Lower lobe of right lung (tissue), 2 donors: ENCODE measurements at places on chromosomes 3 and 15.

DNA sequence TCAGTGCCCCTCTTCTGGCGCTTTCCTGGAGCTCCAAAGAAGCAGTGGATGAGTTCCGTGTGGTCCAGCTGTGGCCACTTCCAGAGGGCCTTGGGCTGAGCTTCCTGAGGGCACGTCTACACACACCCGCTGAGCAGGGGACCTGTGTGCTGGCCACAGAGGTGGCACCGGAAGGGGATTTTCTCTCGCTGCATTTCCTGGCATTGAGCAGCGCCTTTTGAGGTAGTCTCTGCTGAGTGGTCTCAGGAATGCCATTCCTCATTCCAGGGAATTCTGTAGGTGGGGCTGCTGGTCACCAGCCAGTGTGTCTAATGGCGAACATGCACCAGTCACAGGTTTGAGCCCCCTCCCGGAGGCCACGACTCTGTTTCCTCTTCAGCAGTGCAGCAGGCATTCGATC, 48.1 kb downstream of the AMOTL2 start:
- DNase-seq: no peak

GRCh38 chr3:13111173-13111872, 38.1 kb upstream of the IQSEC1 start:
- DNase-seq: peak; percentile 56

- DNase-seq: no peak
Measured at GRCh38 chr3:181568248-181568647, 143.5 kb upstream of the SOX2 start.

- DNase-seq: no peak
Measured at GRCh38 chr3:149554826-149555225, 80.3 kb downstream of the TM4SF4 start.

DNA sequence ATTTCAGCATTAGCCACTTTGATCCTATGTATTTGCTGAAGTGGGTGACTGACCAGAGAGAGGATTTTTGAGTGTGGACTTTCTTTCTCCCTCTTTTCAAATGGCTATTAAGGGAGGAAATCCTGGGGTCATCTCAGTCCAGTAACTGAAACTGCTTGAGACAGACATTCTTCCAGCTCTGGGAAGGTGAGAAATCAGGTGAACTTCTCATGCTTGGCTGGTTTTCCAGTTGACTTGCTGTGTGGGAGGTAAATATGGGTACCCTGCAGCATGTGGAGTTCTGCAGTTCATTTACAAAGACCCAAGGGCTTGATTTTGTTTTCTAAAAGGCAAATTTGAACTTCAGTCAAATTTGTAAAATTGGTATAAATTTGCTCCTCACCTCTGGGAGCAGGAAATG, 461.1 kb upstream of the TBL1XR1 start:
- DNase-seq: no peak
